ENCODE measurements at places on chromosomes 5 and 9.

DNA sequence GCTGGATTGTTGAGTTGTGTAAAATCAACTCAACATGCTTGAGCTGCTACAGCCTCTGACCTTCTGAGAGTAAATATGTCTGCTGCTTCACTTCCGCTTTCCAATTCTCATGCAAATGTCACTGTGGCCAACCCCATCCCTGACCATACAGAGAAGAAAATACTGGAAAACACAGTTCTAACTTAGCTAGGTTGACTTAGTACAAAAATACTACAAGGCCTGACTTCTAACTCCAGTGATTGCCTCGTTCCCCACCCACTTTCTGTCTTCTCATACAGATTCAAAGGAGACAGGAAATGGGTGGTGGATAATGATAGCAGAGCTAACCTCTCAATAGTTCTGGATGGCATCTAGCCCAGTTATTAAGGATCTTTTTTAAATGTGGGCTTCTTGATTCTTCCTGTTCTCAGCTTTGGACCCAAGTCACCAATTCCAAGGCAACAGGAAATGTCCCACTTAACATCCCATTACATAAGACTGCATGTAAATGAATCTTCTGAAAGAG lies 226.6 kb upstream of the SLC24A2 start:
- DNase-seq: no peak

- DNase-seq: no peak
These were observed 214.4 kb downstream of the NXNL2 start for GRCh38 chr9:88749420-88749819.

DNA sequence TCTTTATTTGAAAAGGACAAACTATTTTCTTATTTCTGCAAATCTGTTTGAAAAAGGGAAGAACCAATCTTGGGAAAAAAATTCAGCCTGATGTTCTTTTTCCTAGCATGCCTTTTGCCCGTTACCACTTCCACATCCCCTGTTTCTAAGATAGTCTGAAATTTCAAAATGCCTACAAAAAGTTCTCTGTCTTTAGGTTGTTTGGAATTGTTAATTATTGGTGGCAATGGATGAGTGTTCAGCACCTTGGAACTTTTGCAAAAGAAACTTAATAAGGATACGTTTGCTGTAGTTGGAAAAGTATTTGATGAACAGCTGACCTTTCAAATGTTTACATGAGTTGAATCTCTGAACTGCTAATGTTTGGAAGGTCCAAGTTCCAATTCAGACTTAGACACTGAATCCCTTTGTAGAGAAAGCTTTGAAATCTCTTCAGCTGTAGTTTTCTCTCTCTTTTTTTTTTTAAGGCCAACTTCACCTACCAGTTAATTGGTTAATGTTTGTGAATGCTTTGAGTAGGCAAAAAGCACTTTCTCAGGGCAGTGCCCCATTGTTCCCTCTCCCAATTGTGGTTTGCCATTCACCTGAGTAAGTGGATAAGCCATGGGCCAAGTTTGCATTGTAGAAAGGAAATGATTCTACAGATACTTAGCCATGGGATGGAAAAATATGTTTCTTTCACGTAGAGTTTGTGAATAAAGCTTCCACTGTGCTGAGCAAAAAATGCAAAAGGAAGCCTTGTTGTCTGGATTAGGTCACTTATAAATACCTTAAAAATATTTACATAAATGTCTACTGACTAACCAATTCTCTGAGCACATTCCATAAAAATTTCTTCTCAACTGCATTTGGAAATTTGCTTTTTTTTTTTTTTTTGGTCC lies 156.4 kb upstream of the ELL2 start:
- no peak for DNase-seq

GRCh38 chr9:15999422-16000339 lies 446.8 kb downstream of the CCDC171 start:
- DNase-seq: no peak

- DNase-seq: no peak
These were observed 5.2 kb downstream of the EGR1 start for GRCh38 chr5:138470322-138471051.

DNA sequence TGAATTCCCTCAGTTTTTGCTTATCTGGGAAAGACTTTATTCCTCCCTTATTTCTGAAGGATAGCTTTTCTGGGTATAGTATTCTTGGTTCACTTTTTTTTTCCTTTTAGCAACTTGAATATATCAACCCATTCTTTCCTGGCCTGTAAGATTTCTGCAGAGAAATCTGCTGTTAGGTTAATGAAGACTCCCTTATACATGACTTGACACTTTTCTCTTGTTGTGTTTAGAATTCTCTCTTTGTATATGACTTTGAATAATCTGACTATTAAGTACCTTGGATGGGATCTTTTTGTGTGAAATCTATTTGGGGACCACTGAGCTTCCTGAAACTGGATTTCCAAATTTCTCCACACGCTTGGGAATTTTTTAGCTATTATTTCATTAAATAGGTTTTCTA lies 55.0 kb upstream of the CDK5RAP2 start:
- DNase-seq: no peak

DNA sequence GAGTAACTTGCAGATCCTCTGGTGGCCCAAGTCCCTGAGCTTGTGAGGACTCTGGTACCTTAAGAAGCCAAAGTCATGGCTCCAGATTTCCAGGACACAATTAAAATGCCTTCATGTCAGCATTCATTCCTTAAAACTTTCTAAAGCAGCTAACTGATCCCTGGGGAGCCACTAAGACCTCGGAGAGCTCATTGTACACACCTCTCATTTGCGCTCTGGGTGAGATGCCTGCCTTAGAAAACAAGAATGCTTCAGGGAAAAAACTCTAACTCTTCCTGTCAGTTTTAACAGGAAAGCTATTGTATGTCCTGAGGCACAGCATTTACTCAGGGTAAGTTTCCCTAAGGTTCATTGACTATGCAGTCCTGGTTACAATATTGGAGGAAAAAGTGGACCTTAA lies 285.0 kb downstream of the EFNA5 start:
- no peak for DNase-seq

DNA sequence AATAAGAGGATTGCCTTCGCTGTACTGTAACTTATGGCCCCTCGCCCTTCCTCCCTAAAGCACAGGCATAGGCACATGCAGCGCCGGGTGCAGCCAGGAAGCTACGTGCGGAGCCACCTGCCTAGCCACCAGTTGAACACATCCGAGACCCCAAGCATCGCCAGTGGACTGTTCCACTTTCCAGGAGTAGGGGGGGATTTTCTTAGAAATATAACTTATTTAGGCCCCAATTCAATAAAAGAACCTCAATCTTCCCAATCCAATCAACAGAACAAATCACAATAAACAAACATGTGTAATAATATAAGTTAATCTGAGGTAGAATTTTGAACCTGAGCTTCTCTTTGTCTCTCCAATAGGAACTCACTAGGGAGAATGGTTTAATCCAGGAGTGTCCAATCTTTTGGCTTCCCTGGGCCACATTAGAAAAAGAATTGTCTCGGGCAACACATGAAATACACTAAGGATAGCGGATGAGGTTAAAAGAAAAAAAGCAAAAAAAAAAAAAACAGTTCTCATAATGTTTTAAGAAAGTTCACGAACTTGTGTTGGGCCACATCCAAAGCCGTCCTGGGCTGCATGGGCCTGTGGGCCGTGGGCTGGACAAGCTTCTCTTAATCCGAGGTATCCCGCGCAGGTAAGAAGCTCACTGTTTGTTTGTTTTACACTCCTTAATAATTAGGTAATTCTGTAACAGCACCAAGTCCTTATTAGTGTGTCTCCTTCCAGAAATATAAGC lies 22.0 kb upstream of the NIPBL start:
- peak; percentile 49 for DNase-seq

DNA sequence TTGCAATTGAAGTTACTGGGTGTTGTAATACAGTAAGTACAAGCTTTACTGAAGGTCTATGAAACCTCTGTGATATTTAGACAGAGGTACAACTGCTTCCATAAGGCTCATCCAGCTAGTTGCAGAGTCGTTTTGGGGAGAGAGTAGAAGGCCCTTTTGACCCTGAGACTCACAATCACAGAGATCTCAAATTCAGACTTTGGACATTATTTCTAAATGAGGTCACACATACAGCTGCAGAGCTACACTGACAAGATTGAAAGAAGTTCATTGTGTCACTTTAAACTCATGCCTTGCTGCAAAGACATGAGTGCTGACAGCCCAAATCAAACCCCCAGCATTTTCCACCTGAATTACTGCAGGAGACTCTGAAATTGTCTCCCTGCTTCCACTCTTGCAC lies 205.9 kb upstream of the TMEM161B start:
- DNase-seq: no peak

DNA sequence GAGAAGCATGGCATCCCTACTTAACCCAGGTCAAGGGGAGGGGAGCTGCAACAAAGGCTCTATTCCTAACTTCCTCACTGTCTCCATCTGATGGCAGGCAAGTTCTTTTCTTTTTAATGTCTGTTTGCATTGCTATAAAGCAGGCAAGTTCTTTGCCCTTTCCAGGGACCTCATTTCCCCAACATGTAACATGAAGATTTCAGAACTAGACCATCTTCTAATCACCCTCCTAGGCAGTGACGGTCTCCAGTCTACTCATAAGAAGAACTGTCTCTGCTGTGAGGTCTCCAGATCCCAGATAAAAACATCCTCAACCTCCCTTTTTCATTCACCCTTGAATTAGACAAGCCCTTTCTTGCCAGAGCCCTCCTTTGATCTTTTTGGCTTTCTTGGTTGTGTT lies 42.1 kb downstream of the PPP1R2B start:
- DNase-seq: peak; percentile 24

DNA sequence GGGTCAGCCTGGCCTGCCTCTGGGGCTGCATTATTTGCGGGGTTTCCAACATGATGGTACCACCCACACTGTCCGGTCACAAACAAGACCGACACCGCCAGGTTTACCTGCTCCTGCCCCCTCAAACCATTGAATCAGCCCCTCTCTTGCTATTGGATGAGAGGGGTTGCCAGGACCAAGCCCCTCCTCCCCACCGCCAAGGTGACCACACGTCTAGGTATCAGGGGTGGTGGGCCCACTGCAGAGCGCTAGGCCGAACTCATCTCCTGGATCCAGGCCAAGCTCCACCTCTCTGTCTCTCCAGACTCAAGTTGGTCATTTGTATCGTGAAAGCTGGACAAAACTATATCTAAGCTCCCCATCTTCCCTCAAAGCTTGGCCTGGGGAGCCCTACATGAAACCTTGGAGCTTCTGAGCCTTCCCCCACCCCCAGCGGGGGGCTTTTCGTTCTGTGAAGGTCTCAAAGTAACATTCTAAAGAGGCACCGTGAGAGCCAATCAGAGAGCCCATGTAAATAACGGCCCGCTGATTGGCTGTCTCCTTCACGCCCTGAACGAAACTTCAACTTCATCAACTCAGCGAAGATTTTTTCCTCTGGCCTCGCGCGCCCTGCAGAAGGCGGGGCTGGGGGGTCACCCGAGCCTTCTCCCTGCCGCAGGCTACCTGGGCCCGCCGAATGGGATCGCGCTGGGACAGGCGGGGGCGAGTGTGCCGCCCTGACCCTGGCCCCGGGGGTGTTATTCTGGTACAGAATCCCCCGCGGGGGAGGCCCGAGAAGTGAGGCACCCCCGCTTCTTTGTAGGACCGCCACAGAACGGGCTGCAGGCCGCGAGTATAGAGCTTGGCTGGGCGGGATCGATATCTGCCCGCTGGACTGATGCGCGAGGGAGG lies 49.6 kb upstream of the PSD2 start:
- peak; percentile 96 for DNase-seq

DNA sequence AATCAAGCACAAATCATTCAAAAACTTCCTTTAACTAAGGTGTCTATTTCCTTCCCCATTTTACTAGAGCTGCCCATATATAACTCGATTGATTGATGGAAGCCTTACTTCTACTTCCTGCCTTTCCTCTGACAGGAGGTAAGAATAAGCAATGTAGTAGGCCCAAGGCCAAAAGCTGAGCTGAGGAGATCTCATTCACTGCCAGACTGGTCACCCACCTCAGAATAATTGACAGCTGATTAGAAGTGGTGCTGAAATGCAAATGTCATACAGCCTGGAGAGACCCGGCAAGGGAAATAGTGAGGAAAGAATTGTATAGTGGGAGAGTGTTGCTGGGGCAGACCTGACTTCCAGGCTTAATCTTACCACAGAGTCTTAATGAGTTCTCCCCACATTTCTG lies 239.9 kb downstream of the SAXO1 start:
- no peak for DNase-seq

DNA sequence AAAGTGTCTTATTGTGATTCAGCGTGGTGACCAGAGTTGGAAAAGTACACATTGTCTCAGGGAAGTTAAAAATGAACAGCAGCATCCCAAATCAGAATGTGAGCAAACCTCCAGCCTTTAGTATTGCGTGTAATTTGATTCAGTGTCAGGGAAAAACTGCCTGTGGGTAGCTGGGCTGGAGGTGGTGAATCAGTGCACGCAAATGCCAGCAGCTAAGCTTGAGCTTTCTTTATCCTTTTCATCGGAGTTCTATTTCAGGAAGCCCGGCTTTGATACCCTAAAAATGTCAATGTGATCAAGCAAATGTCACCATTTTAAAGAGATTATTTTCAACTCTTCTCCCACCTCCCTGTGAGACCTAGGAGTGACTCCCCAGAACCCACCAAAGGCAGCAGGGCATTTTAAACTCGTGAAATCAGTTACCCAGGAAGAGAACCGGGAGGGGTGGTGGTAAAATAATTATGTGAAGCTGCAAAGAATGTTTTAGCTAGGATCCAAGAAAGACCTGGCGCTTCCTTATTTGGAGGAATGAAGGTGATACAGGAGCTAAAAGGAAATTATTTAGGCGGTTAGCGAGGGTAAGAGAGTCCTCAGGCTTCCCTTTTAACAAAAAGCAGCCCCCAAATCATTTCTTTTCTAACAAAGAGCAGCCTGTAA lies 25.7 kb upstream of the C5orf47 start:
- DNase-seq: peak; percentile 17

GRCh38 chr5:81694726-81695125 lies 56.2 kb downstream of the SSBP2 start:
- DNase-seq: no peak

DNA sequence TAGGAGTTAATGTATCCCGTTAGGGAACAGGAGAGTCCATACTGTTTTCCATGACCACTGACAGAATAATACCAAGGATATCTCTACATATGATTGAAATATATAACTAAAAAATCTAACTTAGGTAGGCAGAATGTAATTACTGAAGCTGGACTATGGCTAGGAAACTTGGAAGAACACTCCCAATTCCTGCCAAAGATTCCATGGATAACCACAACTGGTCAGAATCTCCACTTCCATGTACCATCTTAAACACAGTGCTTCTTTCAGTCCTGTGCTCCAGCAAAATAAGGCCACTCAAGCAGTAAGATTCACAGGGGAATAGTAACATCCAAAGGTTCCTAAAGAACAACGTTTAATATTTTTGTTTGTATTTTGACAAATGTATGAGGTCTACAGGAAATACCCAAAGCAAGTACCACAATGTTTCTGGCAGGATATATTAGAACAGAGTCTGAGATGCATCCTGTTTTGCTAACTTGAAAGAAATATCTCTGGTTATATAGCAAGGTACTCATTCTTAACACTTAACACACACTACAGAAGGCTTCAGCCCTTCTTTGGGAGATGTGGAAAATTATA lies 295.0 kb downstream of the ADAMTS6 start:
- DNase-seq: no peak

- DNase-seq: no peak
These were observed 6.3 kb upstream of the WNK2 start for GRCh38 chr9:93177676-93178075.

DNA sequence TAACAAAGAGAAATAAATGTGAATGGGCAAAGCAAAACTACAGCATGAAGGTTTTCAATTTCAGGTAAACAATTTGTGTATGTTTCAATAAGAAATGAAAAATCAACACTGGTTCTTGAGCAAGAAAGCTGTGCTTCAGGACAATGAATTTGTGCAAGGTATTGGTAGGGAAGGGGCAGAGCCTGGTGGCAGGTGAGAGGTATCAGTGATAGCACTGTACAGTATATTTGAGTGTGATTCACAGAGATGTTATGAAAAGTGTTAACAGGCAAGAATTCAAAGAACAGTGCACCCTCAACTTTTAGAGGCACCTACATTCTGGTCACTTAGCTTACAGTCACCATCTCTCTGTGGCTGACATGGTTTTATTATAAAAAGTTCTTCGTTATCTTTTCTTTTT lies 25.7 kb downstream of the PLPP1 start:
- DNase-seq: no peak

Data from H7 (cell line).